T-helper 2 cell (primary cell): ENCODE measurements at places on chromosomes 4 and X.

GRCh38 chrX:72128881-72129280 lies 2.8 kb downstream of the RTL5 start:
- DNase-seq, result no peak

DNA sequence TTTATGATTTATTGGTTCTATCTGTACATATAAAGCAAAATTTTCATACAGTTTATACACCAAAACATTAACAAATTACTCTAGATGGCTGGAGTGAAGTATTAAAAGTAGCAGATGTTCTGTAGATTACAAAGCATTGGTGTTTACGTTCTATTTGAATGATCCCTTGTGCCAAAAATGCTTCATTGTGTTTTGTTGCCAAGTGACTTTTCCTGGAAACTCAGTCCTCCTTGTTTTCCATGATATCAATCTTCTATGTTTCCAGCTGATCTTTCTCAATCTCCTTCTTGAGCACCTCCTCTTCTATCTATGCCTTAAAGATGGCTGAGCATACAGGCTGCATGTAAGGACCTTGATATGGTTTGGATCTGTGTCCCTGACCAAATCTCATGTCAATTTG lies 263.6 kb upstream of the CTSO start:
- DNase-seq, result no peak

- DNase-seq, result no peak
These were observed 82.8 kb downstream of the LNX1 start for GRCh38 chr4:53508446-53508845.

- DNase-seq, result no peak
These were observed 5.0 kb downstream of the GTPBP6 start for GRCh38 chrX:313546-313945.

- no peak for DNase-seq
These were observed 31.8 kb downstream of the CHIC2 start for GRCh38 chr4:54032558-54033135.

DNA sequence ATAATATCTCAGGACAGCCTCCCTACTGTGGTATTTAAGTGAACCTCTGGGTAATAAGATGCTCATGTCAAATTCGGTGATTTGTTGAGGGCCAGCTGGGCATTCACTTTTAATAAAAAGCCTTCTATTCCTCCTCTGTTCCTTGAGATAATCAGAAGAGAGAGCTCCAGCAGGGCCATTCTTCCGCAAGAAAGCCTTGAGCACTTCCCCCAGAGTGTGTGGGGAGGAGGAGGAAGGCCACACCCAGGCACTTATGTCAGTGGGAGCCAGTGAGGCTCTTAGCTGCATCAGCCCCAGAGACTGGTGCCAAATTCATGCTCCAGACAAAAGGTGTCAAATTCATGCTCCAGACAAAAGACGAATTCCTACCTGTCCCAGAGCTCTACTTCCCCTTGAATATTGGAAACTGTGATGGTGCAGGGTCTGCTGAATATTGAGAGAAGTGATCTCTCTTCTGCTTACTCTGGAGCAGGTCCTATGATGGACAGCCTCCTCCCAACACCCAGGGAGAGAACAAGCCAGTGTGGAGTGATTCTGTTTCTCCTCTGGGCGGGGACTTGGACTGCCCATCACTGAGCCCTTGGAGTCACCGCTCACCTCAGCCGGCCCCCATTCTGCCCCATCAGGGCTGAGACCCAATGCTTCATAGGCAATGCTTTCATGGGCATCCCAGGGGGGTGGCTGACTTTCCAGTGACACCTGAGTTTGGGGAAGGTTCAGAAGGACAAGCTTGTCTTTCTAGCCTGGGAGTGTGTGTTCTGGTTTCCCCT lies 68.1 kb downstream of the FHDC1 start:
- DNase-seq, result no peak

DNA sequence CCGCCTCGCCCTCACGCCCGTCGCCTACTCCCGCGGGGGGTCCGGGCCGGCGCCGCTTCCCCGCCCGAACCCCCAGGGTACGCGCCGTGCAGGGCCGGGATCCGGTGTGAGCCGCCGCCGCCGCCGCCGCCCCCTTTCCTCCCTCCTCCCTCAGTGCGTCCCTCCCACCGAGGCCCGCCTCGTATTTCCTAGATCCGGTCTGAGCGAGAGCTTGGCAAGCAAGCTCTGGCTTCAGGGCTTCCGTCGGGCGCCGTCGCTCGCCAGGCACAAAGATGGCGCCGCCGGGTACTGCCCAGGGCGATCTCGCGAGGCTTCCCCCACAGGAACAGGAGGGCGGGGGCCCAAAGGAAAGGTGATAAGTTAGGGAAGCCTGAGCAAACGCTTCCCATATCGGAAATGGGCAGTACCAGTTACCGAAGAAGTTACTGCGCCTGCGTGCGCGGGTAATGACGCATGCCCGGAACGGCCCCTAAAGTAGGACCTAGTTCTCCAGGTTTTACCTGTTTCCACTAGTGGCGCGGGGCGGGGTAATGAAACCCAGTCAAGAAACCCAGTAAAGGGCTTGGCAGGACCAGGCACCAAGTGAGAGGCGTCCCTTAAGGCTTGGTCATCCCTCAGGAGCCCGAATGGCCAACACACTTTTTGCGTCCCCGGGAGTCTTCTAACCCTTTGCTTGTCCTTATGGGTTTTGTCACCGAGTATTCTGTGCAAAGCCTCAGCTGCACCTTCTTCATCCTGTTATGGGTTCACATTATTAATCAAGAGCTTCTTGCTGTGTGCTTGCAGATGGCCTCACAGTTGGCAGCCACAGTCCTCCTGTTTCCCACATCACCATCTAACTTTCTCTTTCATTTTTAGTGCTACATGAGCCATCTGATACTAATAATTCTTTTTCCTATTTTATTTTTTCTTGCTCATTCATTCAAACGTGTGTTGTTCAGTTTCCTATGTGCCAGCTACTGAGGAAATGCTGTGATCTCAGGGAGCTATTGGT lies at the start of gene TAB3:
TAB3 (minus strand) TSS at position 108 of the 994 bp plus-strand sequence. CDS start 29,666 bp downstream, outside the sequence.
- peak; percentile 68 for DNase-seq

DNA sequence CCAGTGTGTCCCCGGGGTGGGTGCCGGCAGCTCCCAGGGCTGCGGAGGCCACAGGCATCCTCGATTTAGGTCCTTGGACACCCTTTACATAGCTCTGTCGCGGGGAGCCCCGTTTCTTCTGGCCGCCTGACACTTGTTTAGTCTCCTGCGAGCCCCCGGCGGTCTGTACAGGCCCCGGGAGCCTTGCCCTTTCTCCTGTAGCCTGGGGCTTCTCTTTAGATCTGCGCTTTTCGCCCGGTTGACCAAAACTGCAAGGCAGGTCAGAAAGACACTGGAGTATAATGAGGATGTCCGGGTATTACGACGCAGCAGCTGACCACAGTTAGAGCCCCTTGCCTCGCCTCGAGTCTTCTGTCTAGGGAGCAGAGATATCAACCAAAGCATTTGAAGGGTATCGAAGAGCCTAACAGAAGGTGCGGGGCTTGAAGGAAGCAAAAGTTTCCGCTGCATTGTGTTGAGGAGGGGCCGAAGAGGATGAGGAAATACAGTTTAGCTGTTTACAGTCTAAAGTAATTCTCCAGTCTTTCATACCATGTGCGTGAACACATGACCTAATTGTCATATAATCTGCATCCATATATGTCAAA lies 479 bp downstream of the BRCC3 start:
- DNase-seq, result no peak

DNA sequence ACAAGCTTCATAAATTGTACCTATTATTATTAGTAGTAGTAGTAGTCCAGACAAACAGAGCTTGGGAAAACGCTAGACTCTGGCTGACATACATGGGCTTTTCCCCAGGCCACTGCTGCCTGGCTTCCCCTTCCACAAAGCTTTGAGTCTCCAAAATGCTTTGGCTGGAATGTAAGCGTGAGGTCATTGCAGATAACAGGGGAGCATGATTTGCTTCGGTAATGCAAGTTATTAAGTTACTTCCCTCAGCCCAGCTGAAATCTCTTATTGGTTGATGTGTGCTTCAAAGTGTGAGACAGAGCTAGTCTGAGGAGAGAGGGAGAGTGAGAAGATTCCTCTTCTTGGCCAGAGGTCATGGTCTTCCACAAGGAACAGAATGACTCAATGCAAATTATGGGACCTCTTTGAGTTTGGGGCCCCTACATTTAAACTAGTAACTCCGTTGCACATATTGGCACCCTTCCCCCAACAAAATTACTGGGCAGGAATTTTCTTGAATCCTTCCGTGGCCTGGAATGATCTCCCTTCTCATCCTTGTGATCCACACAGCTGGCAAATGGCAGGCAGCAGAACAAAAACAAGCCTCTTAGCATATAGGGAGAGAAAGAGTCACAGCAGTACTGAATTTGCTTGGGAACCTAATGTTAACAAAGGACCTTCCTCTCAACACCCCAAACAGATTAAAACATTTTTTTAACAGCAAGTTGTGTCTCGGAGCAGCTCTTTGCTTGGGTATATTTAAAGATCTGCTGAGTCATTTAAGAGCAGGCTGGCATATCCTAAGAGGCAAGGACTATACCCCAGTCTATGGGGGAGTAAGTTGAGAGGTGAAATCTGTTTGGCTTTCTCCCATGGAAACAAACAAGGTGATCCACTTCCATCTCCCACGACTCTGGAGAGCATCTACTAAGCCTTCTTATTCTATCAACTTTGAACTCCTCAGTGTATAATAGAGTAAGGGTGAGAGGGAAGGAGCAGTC lies 19.9 kb downstream of the AR start:
- DNase-seq, result no peak

GRCh38 chr4:3269105-3269927 lies 20.4 kb downstream of the MSANTD1 start:
- DNase-seq, result no peak

DNA sequence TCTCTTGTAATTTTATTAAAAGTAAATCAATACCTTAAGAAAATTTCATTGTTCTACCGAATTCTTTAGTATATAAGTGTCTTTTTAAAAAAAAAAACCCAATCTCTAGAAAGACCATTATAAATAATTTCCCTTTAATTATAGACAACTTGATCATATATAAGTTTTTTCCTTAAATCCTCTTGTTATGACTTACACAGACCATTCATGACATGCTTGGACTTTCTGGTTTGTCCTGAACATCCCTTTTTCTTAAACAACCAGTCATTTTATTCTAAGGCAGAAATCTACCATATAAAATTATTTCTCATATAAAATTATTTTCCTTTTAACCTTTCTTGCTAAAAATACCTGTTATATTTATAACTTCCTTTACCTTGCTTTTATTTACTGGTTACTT lies 15.4 kb upstream of the FHDC1 start:
- DNase-seq, result no peak

- DNase-seq, result no peak
These were observed 24.1 kb upstream of the FGF16 start for GRCh38 chrX:77422891-77423648.

DNA sequence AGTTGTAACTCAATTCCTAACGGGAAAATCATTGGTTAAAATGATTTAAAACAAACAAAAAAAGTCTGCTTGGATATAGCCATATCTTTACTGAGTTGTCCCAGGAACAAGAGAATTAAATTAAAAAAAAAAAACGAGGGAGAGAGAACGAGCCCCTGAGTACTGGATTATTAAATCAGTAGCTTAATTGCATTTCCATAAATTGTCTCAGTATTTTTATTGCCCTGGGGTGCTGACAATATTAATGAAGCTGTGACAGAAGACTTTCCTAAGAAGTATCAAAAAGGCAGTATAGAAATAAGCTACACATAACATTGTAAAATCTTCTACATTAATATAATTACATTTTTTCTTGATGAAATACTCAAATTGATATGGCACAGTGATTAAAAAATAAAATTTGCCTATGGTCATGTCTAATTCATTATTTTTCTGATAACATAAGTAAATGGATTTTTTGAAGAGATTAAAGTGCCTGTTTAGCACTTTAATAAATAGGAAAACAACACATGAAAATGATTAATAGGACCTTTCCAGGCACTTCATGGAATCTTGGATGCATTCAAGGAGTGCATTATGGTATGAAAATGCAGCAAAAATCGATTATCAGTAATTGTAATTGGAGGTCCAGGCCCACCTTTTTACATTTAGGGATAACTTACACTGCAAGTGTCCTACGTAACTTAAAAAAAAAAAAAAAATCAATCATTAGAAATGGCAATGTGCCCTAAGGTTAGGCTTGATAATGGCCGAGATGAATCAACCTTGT lies 2233.4 kb downstream of the ARAP2 start:
- no peak for DNase-seq

DNA sequence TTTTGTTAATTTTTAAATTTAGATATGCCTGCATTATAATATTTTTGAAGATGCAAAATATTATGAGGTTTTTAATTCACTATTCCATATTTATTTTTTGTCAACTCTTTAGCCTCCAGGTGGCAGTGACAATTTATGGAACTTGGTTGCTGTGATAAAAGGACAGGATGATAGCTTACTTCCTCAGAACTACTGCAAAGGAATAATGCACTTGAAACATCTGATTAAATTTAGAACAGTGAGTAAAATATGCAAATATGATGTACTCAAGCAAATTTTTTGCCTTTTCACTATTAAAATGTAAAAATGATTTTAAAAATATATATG lies 45.1 kb downstream of the SPATA4 start:
- DNase-seq, result no peak
